GM23248 (cell line): ENCODE measurements at places on chromosomes 12 and 14.

DNA sequence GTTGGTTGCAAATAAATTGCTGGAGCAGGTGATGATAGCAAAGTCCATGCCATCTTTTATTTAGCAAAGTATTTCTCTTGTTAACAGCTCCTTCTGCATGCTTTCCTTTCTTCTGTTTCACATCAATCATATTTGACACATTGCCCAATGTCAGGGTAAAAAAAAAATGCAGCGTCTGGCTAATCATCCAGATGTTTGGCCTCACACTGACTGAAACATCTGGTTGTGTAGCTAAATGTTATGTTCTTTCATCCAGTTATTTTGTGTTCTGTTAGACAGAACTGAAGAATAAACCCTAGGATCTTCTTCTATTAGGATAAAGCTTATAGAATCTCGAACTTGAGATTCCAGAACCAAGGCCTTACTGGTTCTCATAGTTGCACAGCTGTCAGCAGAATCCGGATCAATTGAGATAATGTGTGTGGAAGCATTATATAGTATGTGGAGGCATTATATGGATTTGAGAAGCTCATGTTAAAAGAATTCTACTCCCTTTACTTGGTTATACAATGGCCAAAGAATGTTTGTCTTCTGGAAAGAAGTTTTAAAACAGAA lies 859.2 kb downstream of the DIO2 start:
- no peak for DNase-seq

GRCh38 chr14:35374263-35374712 lies 30.3 kb downstream of the NFKBIA start:
- DNase-seq = peak; percentile 98

GRCh38 chr12:104986022-104986941 lies at the start of gene NOPCHAP1:
Gene NOPCHAP1, plus strand, starts transcription at chr12:104986316. Its CDS starts 37 bp downstream, at chr12:104986353.
- DNase-seq = peak; percentile 95

DNA sequence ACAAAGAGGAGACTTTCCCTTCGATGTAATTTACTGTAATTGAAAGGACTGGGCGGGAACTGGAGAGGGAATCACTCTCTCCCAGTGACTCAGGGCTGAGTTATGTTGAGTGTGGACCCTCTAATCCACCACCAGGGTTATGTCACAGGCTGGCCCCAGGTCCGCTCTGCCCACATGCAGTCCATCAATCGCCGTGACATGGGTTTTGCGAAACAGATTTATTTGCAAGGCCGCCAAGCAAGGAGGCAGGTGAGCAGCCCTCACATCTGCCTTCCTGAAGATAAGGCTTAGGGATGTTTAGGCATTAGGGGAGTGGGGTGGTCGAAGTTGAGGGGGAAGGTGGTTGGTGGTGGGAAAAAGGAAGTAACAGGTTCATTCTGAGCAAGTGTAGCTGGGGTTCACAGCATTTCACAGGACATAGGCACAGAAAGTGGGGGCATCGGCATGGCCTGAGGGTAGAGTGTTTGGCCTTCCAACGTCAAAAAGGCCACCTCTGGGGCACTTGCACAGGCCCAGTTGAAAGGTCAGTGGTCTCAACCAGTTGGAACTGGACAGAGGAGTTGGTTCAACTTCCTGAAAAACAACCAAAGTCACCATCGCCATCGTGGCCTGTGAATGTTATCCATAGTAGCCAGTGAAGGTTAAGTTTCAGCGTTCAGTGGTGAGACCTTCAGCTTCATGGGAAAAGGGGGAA lies 66.9 kb downstream of the DNAH10 start:
- DNase-seq = no peak

DNA sequence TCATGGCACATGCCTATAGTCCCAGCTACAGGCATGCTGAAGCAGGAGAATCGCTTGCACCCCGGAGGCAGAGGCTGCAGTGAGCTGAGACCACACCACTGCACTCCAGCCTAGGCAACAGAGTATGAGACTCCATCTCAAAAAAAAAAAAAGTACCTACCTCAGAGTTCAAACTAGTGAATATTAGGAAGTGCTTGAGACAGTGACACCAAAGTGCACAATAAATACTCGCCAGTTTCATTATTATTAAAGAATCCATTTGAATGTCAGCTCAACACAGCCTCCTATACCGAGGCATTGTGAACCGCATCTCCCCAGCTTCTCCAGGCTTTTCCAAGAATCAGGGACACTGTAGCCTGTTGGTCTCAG lies 5.0 kb downstream of the GAPDH start:
- DNase-seq = peak; percentile 24

GRCh38 chr12:116400636-116401372 lies 123.3 kb upstream of the MED13L start:
- no peak for DNase-seq
